ENCODE measurements at places on chromosomes 7 and 10.

DNA sequence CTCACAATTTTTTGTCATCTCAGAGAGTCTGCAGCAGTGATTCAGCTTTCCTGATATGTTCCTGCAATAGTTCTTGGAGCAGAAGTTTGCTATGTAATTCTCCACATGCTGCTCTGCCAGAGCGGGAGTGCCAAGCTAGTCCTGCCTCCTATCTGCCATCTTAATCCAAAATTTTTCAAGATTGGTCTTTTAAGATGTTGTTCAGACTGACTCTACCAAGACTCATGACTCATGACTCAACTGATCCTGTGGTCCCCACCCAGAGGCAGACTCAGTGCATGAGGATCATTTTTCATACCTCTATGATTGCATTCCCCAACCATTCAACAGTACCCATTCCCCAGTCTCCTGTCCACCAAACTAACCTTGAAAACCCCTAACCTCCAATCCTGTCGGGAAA, 470.8 kb downstream of the INHBA start:
- DNase-seq, result no peak

- no peak for DNase-seq
Measured at GRCh38 chr7:31775556-31775955, 88.5 kb downstream of the PPP1R17 start.

DNA sequence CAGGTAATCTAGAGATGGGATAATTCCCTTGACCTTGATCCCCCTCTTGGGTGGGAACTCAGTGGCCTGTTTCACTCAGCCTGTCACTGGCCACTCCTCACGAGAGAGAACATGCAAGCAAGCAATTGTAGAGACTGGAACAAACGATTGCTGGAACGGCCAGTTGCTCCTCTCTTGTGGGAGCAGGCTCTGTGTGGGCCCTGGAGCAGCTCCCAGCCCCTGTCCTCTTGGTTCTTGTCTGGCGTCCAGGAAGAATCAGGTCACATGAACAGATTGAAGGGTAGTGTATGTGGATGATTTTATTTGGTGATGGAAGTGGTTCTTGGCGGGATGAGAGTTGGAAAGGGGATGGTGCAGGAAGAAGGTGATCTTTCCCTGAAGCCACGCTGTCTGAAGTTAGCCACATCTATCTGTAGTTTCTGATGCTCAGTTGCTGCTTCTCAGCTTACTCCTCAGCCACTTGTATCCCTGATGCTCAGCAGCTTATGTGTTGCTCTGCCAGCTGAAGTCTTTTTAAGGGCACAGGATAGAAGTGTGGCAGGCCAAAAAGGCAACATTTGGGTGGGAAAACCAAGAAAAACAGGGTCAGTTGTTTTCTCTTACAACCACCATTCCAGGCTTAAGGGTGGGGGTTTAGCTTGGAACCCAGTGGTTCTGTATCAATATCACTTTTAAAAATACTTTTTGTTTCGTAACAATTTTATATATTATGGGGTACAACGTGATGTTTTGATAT, 15.9 kb downstream of the RNF133 start:
- no peak for DNase-seq

- DNase-seq, result no peak
Measured at GRCh38 chr7:144821067-144821466, 14.8 kb downstream of the TPK1 start.

DNA sequence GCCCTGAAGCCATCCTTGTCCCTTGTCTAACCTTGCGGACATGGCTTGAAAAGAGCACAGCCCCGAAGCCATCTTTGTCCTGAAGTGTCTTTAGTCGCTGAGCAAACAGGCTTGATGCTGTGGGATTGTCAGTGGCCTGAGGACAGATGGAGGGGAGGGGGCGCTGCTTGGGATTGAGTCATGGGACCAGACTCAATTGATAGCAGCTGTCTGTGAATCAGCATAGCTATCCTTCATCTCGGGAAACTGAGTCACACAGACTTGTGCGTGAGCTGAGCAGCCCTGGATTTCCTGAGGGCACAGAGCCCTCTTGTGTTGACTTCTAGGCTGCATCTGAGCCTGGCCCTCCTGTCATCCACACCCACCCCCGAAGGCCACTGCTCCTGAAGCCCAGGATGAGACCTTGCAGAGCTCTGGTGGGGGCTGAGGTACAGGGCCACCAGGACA, 14.4 kb downstream of the MYO1G start:
- DNase-seq, result no peak

DNA sequence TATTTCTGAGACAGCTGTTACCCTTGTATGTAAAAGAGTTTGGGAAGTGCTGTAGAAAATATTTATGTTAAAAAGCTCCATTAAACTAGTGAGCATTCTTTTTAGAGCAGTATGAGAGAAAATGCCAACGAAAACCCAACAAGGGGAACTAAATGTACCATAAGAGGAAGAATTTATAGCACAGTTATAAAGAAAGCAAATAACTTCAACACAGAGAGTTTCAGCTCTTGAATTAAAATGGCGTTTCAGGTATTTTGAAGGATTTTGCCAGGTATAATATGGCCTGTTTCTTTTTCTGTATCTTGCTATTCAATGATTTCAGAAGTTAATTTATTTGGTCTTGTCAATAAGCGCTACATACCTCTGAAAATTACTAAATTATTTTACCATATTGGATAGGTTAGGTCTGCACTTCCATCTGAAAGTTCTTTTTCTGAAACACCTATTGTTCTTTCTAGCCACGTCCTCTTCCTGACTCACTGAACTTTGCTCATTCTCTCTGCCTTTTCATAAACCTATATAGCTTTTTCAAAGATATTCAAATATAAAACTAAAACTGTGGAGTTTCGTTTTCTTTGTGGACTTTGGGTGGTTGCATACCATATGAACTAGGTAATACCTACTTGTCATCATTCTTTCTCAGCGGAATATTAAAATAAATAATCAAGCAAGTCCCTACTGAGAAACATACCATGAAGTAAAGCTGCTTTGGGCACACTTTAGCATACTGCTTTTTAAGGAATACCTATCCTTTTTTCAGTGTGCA, 136.1 kb downstream of the SEMA3A start:
- DNase-seq, result no peak

DNA sequence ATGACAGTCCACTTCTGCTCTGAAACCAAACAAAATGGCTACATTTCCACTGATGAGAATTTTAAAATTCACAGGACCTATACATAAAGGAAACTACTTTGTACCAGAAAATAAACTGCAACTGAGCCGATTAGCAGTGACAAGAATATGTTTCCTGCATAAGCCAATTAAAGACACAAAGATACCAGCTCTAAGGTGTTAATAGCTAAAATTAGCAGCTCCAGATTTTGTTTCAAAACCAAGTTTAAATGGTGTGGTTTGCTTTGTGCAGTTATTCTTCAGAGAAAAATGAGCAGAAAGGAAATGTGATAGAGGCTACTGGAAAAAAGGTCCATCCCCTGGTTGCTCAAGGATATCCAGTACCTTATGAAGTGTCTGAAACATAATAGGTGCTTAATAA, 123.2 kb downstream of the ANK3 start:
- no peak for DNase-seq

DNA sequence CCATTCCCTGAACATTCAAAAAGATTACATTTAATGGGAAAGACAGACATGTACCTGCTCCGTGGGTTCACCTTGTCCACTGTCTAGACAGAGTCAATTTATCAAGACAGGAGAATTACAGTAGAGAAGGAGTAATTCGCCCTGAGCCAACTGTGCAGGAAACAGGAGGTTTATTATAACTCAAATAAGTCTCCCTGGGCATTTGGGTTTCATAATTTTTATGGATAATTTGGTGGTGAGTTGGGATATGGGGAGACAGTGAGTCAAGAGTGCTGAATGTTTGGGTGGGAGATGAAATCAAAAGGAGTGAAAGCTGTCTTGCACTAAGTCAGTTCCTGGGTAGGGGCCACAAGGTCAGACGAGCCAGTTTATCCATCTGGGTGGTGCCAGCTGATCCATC, 165.9 kb upstream of the NAMPT start:
- DNase-seq, result no peak
